Activated T-cell treated with anti-CD3 and anti-CD28 coated beads, Interleukin-2, amount 50 U/mL, for 48 hours (primary cell): ENCODE measurements at places on chromosomes 4 and X.

- DNase-seq = no peak
Observed at GRCh38 chr4:97496298-97496873, 646.9 kb downstream of the STPG2 start.

DNA sequence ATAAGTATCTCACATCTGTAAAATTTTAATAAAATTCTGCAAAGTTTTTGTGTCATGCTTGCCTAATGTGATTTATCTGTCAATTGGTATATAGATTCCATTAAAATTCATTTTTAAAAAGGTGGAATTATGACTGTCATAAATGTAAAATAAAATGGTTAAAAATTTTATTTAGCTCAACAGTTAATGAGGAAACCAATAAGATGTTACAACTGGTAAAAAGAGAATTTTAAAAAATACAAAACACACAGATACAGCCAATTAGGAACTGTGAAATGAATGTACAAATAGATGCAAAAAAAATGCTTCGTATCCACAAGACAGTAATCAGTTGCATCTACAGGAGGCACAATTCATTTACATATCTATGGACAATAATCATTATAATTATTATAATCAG is 297.6 kb downstream of the IL1RAPL1 start:
- no peak for DNase-seq

GRCh38 chrX:136198010-136198409 is 50.7 kb downstream of the FHL1 start:
- DNase-seq = no peak

DNA sequence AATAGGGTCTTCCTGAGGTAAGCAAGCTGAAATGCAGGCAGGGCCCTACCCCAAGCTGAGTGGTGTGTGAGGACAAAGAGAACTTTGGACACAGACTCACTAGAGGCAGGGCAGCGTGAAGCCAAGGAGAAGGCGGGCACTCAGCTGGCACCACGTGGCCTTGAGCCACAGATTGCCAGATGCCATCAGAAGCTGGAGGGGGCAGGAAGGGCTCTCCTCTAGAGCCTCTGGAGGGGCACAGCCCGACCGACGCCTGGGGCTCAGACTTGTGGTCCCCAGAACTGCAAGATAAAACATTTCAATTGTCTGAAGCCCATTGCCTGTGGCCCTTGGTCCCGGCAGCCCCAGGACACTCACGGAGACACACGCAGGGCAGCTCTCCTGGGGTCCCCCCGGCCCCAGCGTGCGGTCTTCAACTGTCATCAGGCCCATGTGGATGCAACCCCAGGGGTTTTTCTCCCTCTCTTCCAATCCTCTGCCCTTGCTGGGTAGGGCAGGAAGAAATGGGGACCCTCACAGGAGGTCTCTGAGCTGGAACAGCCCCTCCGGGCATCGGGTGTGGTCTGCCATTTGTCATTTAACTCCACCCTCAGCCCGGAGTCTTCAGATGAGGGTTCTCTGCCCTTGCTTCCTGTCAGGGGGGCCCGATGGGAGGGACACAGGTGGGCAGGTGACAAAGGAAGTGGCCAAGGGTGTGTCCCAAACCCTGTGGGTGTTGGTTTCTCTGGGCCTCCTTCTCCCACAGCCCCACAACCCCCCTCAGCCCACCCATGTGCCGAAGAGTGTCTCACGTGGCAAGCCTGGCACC is 22.2 kb downstream of the HMX1 start:
- DNase-seq = no peak

- no peak for DNase-seq
Observed at GRCh38 chrX:21993265-21993664, 38.9 kb upstream of the PHEX start.

DNA sequence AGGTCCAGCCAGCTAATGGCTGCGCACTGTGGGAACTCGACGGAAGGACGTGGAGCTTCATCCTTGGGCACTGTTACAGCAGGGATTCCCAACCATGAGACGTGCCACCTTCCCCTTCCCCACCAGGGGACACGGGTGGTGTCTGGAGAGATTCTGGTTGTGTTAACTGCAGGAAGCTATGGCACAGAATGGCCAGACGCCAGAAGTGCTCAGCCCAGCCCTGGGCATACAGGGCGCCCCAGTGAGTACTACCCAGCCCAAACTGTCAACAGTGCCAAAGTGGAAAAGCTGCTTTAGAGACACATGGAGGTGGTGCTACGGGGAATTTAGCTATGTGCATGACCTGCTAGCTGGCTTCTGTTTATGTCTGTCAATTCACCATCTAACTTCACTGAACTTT is 32.8 kb downstream of the ACOX3 start:
- no peak for DNase-seq

- no peak for DNase-seq
Observed at GRCh38 chr4:41933997-41934503, 1.2 kb upstream of the TMEM33 start.

GRCh38 chrX:11435568-11435967 is 142.4 kb downstream of the AMELX start:
- no peak for DNase-seq

- no peak for DNase-seq
Observed at GRCh38 chrX:71953946-71954345, 43.3 kb downstream of the NHSL2 start.

DNA sequence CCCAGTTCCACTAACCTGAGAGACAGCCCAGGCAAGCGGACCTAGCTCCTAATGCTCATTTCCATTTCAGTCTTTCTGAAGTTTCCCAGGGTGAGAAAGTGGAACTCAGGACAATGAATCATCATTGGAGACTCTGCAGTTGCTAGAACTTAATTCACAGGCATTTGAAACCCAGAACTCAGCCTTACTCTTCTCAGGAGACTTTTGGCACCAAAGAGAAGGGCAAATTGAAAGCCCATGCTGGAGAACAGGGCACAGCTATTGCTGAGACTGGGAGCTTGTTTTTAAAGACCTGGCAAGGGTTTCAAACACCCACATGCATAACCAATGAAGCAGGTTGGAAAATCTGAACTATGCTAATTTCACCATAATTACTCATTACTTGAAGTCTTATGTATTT is 36.0 kb downstream of the BST1 start:
- DNase-seq = peak; percentile 48

DNA sequence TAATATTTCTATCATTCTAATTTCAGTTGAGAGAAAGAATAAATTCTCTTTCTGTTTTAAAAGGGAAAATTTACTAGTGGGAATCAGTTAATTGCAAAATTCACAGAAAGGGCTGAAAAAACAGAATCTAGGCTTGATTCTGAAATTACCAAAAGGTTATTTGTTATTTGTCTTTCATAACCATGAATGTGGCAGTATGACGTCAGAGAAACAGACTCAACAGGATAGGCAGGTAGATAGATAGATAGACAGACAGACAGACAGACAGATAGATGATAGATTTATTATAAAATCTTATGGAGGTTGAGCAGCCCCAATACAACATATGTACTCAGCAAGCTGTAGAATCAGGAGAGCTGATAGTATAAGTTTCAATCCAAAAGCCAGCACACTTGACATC is 311.0 kb downstream of the ADAM29 start:
- no peak for DNase-seq

- DNase-seq = peak; percentile 24
Observed at GRCh38 chr4:40630335-40631021, 814 bp upstream of the RBM47 start.

DNA sequence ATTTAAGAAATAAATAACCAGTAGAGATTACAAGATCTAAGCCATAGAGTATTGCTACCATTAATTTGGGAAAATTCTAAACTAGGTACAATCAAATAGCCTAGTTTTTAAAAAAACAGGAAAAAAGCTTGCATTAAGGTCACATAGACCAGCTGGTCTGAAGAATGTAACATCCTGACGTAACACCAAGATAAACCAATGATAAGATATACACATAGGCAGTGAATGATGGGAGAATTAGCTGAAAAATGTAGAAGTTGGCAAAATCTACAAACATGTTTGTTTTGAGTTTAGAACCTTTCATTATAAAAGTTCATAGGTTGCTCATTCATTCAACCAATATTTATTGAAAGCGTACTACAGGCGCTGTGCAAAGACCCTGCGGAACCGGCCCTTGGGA is 120.0 kb downstream of the SH3RF1 start:
- no peak for DNase-seq

- DNase-seq = no peak
Observed at GRCh38 chrX:76617020-76617419, 189.5 kb downstream of the MAGEE1 start.

DNA sequence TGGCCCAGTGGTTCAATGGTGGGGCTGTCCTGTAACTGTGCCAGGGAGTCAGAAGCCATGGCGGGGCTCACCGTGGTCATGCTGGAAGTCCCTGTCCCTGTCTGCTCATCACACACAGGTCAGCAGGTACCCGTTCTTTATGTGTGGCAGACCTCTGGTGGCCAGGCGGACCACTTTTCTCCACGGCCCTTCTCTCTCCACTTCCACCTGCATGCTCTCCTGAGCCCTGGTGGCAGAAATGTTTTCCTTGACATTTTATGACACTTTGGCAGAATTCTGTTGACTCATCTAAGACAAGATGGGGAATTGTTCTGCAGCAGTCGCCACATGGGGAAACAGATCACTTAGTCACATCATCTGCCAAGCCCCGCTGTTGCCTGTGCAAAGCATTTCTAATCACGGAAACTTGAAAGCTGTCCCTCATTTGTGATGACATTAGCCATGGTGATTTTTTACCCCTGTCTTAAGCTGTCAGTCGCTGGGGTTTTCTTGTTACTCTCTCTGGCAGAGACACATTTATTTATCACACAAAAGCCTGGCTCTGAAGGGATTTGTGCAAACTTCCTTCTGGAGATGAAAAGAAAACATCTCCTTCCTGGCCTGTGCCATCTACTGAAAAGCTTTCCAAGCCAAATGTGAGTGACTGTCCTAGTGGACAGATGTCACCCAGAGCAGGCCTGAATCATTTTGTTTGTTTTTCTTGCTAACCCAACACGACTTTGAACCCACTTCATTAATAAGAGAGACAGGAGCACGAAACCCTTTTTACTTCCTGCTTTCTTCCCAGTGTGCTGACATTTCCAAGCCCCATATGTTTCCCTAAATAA is 38.8 kb upstream of the STIM2 start:
- DNase-seq = no peak

DNA sequence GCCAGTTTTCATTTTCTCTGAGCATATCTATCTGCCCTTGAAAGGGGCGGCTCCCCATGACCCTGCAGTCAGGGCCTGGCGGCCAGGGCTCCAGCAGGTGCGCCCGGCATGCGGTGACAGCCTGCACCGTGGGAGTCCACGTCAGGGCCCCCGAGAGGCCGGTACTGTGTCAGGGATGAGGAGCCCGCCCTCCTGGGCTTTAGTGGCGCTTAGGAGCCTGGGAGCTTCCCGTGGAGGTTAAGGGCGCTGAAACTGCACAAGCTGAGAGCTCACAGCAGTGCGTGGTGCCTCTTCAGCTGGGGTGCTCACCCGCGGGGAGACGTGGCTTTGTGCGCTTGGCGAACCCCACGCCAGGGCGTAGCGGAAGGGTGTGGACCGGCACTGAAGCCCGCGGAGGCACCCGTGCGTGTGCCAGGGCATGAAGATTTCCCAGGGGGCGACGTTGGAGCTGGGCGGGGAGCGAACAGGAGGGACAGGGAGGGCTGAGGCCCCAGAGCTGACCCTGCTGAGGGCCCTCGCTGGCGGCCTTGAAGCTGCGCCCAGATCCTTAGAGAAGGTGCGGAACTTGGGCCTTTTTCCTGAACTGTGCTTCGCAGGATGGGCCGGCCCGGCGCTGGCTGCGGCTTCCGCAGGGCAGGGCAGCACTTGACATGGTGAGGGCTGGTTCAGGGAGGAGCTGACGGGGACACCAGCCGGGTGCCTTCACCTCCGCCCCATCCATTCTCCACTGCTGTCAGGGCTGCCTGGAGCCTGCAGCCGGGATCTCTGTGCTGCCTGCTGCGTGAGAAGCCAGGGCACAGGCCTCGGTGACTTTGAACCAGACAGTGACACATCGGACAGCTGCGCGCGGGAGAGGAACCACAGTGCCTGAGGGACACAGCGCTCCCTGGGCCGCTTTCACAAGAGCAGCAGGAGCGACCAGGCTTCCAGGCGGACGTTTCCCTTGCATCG is 32.9 kb downstream of the HTT-AS start:
- peak; percentile 64 for DNase-seq

- no peak for DNase-seq
Observed at GRCh38 chrX:31704938-31705337, 633.1 kb upstream of the FTHL17 start.

DNA sequence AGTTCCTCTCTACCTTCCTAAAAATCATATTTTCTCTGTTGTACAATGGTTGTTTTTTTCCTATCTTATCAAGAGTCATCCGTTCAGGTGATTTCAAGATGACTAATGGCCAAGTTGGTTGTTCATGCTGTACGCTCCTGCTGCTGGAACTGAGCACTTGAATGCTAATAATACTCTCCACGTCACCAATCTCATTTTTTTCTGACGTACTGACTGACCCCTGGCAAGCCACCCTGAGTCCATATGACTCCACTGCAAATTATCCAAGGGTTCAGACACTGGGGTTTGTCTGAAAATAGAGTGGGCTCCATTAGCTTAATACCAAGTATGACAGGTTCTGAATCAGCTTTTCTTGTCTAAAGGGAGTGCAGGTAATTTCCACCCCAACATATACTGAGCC is 21.1 kb upstream of the GPR50 start:
- DNase-seq = no peak

GRCh38 chrX:109472939-109473735 is 8.7 kb downstream of the GUCY2F start:
- DNase-seq = peak; percentile 49

DNA sequence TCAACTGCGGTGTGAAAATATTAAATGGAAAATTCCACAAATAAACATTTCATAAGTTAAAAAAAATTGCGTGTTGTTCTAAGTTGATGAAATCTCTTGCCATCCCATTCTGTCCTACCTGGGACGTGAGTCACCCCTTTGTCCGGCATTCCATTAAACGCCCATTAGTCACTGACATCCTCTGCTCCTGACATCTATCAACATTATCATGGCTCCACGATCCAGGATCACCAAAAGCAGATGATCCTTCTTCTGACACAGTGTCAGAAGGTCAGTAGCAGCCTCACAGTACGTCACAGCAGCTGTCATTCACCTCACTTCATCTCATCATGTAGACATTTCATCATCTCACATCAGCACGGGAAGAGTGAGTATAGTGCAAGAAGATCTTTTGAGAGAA is 125.7 kb downstream of the ZNF827 start:
- no peak for DNase-seq

DNA sequence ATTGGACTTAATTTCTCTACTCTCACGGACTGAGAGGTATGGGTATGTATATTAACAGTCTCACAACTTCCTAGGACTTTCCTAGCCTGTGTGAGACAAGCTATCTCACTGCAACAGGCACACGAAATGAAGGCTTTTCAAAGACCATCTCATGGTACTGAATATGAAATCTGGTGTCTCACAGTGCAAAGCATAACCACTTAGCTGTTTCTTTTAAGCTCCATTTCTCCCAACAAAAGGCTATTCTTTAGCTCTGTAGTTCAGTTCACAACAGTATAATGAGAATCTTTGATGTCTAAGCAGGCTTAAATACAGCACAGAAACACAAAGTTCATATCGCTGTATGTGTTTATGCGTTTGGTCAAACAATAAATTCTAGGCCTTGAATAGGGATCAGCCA is 116.2 kb upstream of the PCDH18 start:
- DNase-seq = no peak

GRCh38 chr4:57154191-57154590 is 44.0 kb upstream of the IGFBP7 start:
- DNase-seq = no peak

DNA sequence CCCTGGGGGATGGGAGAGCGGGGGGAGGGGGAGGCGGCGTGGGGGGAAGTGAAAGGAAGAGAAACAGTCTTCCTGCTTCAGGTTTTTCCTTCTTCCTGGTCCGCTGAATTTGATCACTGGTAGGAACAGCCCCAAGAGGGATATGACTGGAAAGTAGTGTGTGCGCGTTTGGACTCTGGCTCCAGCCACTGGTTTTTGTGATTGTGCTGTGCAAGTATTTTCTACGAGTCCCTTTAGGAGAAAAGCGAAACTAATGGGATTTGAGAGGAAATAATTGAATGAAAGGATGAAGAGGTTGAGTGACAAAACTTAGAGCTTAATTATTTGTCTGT is 836 bp downstream of the PRRG1 start:
- no peak for DNase-seq
